ENCODE measurements at places on chromosomes 11 and 22.

GRCh38 chr22:38471237-38471636, 3.3 kb downstream of the KDELR3 start:
- DNase-seq, result no peak
- H3K27me3 ChIP-seq, result peaks cover 5% of the 10 kb centered on the region
- H3K36me3 ChIP-seq, result no peaks in the 10 kb centered on the region
- no peak overlapping the region for H3K4me3 ChIP-seq

GRCh38 chr11:3144296-3145205, 20.6 kb downstream of the OSBPL5 start:
- H3K27ac ChIP-seq, result no peak overlapping the region
- H3K27me3 ChIP-seq, result no peaks in the 10 kb centered on the region
- H3K4me3 ChIP-seq, result no peak overlapping the region
- H3K36me3 ChIP-seq, result peaks cover 25% of the 10 kb centered on the region
- H3K4me1 ChIP-seq, result peaks cover 92% of the 10 kb centered on the region

DNA sequence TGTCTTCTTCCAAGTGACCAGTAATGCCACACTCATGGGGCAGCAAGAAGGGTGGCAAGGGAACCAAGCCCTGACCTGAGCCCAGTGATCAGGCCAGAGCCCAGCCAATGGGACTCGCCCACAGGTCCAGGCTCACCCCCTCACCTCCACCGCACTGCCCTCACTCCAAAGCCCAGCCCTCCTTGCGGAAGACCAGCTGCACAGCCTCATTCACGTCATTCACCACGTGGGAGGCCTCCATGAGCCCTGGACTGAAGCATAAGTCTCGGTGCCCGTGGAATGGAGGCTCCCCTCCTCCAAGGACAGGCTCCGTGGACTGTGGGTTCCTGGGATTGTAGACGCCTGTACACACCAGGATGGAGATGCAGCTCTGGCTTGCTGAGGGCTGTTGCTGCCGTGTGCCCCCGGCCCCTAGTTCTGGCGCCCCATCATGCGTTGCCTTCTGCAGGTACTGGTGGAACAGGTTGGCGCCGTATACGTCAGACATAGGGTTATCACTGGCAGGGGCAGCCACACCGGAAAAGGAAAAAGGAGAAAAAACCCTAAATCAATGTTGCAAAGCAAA, 16.8 kb upstream of the TMEM121B start:
- no peak for DNase-seq
- H3K4me1 ChIP-seq, result no peaks in the 10 kb centered on the region
- peaks cover 26% of the 10 kb centered on the region for H3K36me3 ChIP-seq
- H3K27me3 ChIP-seq, result no peaks in the 10 kb centered on the region
- no peak overlapping the region for H3K4me3 ChIP-seq

DNA sequence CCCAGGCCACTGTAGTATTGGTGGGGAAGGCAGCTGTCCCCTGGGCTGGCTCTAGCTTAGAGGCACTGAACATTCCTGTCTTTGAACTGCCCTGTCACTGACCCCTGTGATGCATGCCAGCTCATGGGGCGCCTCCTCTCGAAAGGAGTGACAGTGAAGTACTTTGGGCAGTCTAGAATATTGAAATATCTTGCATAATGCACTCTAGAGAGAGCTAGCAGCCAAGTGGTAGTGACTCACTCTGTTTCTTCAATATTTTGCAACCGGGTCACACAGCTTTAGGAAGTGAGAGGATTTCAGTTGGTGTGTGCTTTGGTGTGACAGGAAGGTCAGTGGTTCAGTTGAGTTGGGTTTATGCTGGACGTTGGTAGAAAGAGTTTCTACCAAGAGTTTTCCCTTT, 35.5 kb upstream of the ST14 start:
- no peak overlapping the region for H3K4me3 ChIP-seq
- peaks cover 34% of the 10 kb centered on the region for H3K36me3 ChIP-seq
- peak overlapping the region; percentile 21 for H3K27ac ChIP-seq
- H3K4me1 ChIP-seq, result peaks cover 10% of the 10 kb centered on the region

GRCh38 chr22:40819599-40820140, 524 bp upstream of the SLC25A17 start:
- peak overlapping the region; percentile 38 for H3K27ac ChIP-seq
- H3K27me3 ChIP-seq, result no peaks in the 10 kb centered on the region
- H3K36me3 ChIP-seq, result no peaks in the 10 kb centered on the region
- H3K4me1 ChIP-seq, result peaks cover 21% of the 10 kb centered on the region
- H3K4me3 ChIP-seq, result peak overlapping the region; percentile 99

DNA sequence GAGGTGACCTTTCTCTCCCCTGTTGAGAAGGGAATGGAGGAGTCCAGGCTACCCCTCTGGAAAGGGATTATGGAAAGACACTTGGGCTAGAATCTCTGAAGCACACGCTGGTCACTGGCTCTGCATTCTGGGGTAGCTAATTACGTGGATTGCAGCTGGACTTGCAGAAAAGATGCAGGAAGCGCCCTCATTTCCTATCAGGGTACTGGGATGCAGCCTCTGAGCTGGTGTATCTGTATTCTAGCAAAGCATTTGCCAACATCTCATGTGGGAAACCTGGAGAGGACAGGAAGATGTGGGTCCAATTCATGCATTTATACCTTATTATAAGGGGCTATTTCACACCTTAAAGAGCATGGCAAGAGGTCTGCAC, 44.3 kb downstream of the CD82 start:
- DNase-seq, result no peak
- H3K4me3 ChIP-seq, result no peak overlapping the region
- H3K27me3 ChIP-seq, result no peaks in the 10 kb centered on the region

Measured in natural killer cell (primary cell).